ENCODE measurements at places on chromosomes 11 and 22. TPM values are rescaled to one million over a fixed set of nuclear protein-coding genes. Genes with fewer than 3 reads are reported as not detected.

Gene MED15
- 112 TPM for total RNA-seq

GRCh38 chr11:122108828-122109227 lies 7.2 kb downstream of the BLID start:
- H3K4me3 ChIP-seq = no peak overlapping the region
- no peak overlapping the region for H3K27ac ChIP-seq
- H3K4me1 ChIP-seq = no peaks in the 10 kb centered on the region
- H3K27me3 ChIP-seq = peaks cover 8% of the 10 kb centered on the region

GRCh38 chr22:48953103-48953720 lies 874.5 kb downstream of the BRD1 start:
- H3K4me1 ChIP-seq = no peaks in the 10 kb centered on the region
- peaks cover 9% of the 10 kb centered on the region for H3K27me3 ChIP-seq
- no peak overlapping the region for H3K4me3 ChIP-seq

DNA sequence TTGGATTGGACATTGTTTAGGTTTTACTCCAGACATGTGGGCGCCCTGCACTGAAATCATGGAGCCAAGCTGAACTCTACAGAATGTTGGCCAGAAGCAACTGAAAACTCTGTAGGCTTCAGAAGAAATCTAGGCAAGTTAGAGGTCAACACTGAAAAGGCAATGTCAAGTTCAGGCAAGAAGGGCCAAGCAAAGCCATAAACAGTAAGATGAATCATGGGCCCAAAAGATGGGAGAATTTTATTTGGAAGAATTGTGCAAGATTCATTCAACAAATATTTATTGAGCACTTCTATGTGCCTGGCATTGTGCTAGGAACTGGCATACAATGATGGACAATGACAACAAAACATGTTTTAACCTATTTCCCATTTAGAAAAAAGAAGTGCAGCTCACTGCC lies 10.9 kb downstream of the HOATZ start:
- peaks cover 22% of the 10 kb centered on the region for H3K27me3 ChIP-seq
- no peak overlapping the region for H3K27ac ChIP-seq
- no peak overlapping the region for H3K4me3 ChIP-seq
- H3K36me3 ChIP-seq = no peaks in the 10 kb centered on the region
- no peak for DNase-seq

Gene SLC35E4
- total RNA-seq = 1.8 TPM

DNA sequence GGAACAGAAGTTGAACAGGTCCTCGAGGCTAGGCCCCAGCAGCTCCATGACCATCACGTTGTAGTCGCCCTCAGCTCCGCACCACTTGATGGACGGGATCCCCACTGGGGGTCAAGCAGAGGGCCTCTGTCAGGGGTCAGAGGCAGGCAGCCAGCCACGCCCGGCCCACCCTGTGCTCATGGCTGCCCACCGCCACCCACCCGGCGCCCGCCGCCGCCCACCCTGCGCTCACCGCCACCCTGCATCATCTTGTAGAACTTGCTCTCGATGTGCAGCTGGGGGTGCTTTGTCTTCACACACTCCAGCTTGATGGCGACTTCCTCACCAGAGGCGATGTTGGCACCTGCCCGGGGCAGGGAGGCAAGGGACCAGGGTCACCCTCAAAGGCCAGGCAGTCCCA lies 14.3 kb downstream of the CSNK1E start:
- no peak overlapping the region for H3K27ac ChIP-seq
- peaks cover 49% of the 10 kb centered on the region for H3K36me3 ChIP-seq
- no peaks in the 10 kb centered on the region for H3K27me3 ChIP-seq
- H3K4me1 ChIP-seq = peaks cover 29% of the 10 kb centered on the region
- H3K4me3 ChIP-seq = no peak overlapping the region

DNA sequence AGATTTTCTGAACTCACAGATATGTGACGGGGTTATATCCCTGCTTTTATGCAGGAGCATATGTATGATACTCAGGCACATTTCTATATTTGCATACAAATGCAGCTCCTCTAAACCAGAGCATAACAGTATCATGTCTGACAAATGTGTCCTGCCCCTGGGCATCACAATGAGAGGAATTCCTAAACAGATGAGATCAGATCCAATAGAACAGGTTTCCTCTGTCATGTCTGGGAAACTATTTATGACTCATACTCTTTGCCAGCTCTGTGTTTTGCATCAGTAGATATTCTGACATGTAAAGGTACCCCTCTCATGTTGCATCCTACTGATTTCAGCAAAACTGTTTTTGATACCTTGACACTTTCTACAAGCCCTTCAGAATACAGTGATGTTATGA lies 29.4 kb downstream of the SYT9 start:
- no peak overlapping the region for H3K4me3 ChIP-seq
- no peaks in the 10 kb centered on the region for H3K4me1 ChIP-seq
- peaks cover 18% of the 10 kb centered on the region for H3K27me3 ChIP-seq
- H3K27ac ChIP-seq = no peak overlapping the region

GRCh38 chr22:28779833-28780232 lies 7.3 kb downstream of the CCDC117 start:
- H3K27ac ChIP-seq = no peak overlapping the region
- no peaks in the 10 kb centered on the region for H3K27me3 ChIP-seq
- H3K36me3 ChIP-seq = peaks cover 61% of the 10 kb centered on the region

DNA sequence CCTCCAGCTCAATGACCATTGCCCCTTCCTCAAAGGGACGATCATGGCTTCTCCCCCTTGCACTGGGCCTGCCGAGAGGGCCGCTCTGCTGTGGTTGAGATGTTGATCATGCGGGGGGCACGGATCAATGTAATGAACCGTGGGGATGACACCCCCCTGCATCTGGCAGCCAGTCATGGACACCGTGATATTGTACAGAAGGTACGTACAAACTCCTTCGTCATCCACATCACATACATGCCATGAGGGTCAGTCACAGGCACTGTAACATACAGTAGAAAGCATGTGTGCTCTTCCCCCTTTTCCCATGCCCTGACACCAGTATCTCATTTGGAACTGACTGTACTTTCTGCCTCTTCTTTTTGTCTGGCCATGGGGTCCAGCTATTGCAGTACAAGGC lies 4.0 kb downstream of the TAF10 start:
- peak overlapping the region; percentile 60 for H3K27ac ChIP-seq
- H3K36me3 ChIP-seq = peaks cover 45% of the 10 kb centered on the region
- H3K4me3 ChIP-seq = no peak overlapping the region
- H3K4me1 ChIP-seq = peaks cover 22% of the 10 kb centered on the region

Gene RIMBP3C
- total RNA-seq = not detected

DNA sequence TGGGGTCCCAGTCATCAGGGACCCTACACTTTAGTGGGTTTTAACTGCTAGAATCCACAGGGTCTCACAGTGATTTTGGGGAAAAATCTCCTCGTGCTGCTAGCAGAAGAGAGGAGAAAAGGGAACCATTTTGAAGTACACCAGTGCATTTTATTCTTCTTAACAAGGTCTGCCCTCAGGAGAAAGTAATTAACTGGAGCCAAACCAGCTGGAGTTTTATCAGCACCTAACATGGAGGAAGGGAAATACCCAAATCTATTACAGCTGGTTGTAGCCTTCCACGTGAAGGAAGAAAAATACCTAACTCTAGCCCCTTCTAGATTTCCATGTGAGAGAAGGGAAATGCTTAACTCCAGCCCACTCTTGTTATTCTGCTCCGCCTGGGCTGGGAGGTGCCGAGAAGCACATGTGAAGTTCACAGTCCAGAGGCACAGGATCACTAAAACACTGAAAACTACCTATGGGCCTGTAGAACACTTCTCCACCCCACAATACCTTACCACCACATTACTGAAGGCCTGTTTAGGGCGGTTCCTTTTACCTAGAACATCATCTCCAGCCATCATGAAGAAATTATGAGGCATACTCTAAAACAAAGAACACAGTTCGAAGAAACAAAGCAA lies 31.3 kb upstream of the TEAD1 start:
- no peak overlapping the region for H3K27ac ChIP-seq
- DNase-seq = no peak
- no peaks in the 10 kb centered on the region for H3K36me3 ChIP-seq
- no peak overlapping the region for H3K4me3 ChIP-seq
- H3K27me3 ChIP-seq = peaks cover 8% of the 10 kb centered on the region

Gene MAPK8IP2
- 0.20 TPM for total RNA-seq

DNA sequence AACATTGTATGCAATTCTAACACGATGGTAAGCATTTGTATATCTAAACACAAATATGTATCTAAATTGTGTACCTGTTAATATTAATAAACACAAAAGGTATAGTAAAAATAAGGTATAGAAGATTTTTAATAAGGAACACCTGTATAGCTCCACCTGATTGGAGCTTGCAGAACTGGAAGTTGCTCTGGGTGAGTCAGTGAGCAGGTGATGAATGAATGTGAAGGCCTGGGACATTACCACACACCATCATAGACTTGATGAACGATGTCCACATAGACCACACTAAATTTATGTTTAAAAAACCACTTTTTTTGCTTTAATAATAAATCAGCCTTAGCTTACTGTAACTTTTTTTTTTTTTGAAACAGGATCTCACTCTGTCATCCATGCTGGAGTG lies 97.6 kb upstream of the CLMP start:
- H3K36me3 ChIP-seq = no peaks in the 10 kb centered on the region
- H3K27ac ChIP-seq = no peak overlapping the region
- H3K27me3 ChIP-seq = peaks cover 2% of the 10 kb centered on the region
- DNase-seq = no peak
- no peak overlapping the region for H3K4me3 ChIP-seq

GRCh38 chr11:131867457-131868257 lies 497.2 kb downstream of the NTM start:
- H3K27me3 ChIP-seq = peaks cover 2% of the 10 kb centered on the region
- H3K27ac ChIP-seq = no peak overlapping the region
- H3K4me1 ChIP-seq = no peaks in the 10 kb centered on the region
- no peak for DNase-seq
